ENCODE measurements at places on chromosomes 12 and 14.
A peak's percentile ranks its signal among the peaks of the same experiment; 100 is the strongest.

GRCh38 chr12:98699586-98699985 lies 54.5 kb downstream of the APAF1 start:
- peaks cover 4% of the 10 kb centered on the region for H3K4me1 ChIP-seq
- H3K36me3 ChIP-seq = peaks cover 45% of the 10 kb centered on the region
- H3K27ac ChIP-seq = no peak overlapping the region
- no peaks in the 10 kb centered on the region for H3K27me3 ChIP-seq
- no peak overlapping the region for H3K4me3 ChIP-seq

- no peak overlapping the region for H3K4me3 ChIP-seq
- no peaks in the 10 kb centered on the region for H3K4me1 ChIP-seq
- H3K27ac ChIP-seq = no peak overlapping the region
- no peaks in the 10 kb centered on the region for H3K27me3 ChIP-seq
Measured at GRCh38 chr14:24297190-24297964, 2.2 kb downstream of the DHRS1 start.

DNA sequence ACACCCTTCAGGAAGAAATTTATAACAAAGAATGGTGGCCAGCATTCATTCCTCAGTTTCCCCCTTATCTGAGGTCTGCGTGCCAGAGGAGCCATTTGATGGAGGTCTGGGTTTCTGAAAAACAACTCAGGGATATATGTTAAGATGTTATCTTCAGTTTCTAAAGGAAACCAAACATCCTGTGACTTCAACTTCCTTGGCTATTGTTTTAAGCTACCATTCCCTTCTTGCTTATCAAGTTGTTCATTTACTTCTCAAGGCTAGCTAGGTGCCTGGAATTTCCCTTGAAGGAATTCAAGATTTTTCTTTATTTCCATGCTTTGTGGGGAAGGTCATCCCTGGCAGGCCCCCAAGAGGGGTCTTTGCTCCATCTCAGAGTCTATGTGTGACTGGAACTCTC lies 27.1 kb upstream of the OXA1L start:
- no peaks in the 10 kb centered on the region for H3K36me3 ChIP-seq
- no peak overlapping the region for H3K27ac ChIP-seq
- no peaks in the 10 kb centered on the region for H3K27me3 ChIP-seq
- H3K4me3 ChIP-seq = peak overlapping the region; percentile 47

GRCh38 chr14:72678356-72678755 lies 215.5 kb downstream of the DPF3 start:
- DNase-seq = no peak
- no peaks in the 10 kb centered on the region for H3K36me3 ChIP-seq
- H3K4me1 ChIP-seq = no peaks in the 10 kb centered on the region
- H3K27me3 ChIP-seq = no peaks in the 10 kb centered on the region

- H3K36me3 ChIP-seq = no peaks in the 10 kb centered on the region
- H3K27ac ChIP-seq = no peak overlapping the region
- no peaks in the 10 kb centered on the region for H3K27me3 ChIP-seq
- peaks cover 8% of the 10 kb centered on the region for H3K4me1 ChIP-seq
- DNase-seq = no peak
Measured at GRCh38 chr12:96051756-96052485, 16.5 kb upstream of the LTA4H start.

GRCh38 chr14:31326111-31326510 lies 94.2 kb downstream of the HEATR5A start:
- peaks cover 7% of the 10 kb centered on the region for H3K36me3 ChIP-seq
- no peaks in the 10 kb centered on the region for H3K4me1 ChIP-seq
- H3K27me3 ChIP-seq = no peaks in the 10 kb centered on the region
- H3K27ac ChIP-seq = no peak overlapping the region
- no peak for DNase-seq

DNA sequence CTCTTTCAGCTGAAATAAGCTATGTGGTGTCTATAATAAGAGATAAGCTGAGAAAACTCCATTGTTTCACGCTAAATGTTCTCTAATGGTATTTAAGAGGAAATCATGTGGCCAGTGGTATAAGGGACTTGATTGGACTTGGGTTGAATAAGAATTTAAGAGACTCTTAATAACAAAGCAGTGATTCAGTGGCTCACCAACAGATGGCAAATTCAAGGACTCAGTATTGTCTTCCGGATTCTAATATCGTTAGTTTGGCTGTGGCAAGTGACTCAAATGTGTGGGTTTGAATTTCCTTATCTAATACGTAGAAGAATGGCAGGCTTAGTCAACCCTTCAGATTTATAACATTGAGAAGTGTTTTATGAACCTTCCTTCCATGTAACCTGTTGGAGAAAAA lies 49.1 kb upstream of the KCNH3 start:
- H3K27ac ChIP-seq = no peak overlapping the region
- no peaks in the 10 kb centered on the region for H3K4me1 ChIP-seq
- no peak for DNase-seq
- no peak overlapping the region for H3K4me3 ChIP-seq
- H3K27me3 ChIP-seq = no peaks in the 10 kb centered on the region

DNA sequence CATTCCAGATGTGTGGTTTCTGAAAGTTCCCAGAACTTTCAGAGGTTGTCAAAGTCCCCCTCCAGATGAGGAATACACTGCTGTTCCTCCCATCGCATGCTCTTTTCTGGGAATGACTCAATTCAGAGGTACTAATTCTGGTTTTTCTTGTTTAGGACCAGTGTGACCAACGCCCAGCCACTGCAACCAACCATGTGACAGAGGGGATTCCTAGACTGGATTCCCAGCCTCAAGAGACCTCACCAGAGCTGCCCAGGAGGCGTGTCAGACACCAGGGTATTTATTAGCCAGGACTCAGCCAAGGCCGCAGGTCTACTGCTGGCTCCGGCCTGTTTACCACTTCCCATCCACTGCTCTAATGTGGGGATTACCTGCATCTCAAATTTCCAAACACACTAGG lies 24.2 kb downstream of the TRAFD1 start:
- DNase-seq = peak; percentile 38
- no peaks in the 10 kb centered on the region for H3K4me1 ChIP-seq
- H3K4me3 ChIP-seq = no peak overlapping the region
- no peak overlapping the region for H3K27ac ChIP-seq
- peaks cover 59% of the 10 kb centered on the region for H3K36me3 ChIP-seq

DNA sequence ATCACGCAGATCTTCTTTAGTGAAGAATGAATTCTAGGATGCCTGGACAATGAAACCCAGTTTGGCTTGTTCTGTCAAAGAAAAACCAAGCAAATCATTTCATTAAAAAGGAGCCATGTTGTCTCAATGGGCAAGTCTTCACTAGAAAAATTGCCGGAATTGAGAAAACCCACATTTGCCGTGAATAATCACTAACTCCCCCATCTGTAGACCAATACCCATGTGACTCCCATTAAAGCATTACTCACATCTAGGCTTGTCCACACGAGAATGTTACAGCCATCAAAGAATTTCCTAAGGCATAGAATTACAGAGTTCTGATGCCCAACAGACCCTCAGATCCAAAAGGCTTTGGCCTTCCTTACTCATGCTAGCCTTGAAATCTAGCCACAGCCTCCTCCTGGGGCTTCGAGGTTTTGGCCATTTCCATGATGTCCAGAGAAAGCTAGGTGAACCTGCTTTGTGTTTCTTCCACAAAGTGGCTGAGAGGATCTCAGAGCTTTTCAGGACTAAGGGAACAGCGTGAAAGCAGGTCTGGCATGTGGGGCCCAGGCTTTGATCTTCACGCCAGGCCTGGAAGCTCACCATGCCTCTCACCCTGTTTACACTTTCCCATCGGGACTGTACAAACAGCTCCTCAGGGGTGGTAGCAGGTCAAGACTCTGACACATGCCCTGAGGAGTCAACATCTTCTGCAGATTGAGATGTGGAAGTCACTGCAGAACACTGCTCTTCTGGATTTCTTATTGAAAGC lies 12.1 kb downstream of the SLC7A8 start:
- DNase-seq = peak; percentile 58
- H3K4me1 ChIP-seq = peaks cover 16% of the 10 kb centered on the region
- H3K4me3 ChIP-seq = no peak overlapping the region
- H3K36me3 ChIP-seq = no peaks in the 10 kb centered on the region
- no peak overlapping the region for H3K27ac ChIP-seq

- H3K27me3 ChIP-seq = peaks cover 26% of the 10 kb centered on the region
Measured at GRCh38 chr12:57865084-57865751, 18.7 kb upstream of the CTDSP2 start.

DNA sequence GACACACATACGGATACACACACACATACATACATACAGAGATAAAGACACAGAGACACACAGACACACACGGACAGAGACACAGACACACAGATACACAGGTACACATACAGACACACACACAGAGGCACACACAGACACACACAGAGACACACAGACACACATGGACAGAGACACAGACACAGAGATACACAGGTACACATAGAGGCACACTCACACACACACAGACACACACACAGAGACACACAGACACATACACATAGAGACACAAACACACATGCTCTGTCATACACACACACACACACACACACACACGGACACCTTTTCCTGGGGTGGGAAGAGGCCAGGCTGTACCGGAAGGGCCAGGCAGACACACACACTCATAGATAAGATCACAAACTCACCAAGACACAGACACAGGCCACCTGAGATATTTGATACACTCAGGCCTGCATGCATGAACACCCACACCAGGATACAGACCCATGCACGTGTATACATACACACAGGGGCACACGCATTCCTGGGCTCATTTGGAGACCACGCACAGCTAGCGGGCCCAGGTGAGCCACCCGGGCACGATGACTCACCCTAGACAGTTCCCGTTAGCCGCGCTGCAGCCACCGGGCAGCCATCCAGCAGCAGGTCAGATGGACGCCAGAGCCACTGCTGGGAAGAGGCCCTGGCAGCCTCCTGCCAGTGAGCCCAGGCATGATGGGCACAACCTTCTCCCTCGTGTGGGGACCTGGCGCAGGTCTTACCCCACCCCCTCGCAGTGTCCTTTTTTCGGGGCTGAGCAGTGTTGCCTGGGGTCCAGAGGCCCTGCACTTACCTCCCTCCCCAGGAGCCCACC lies 1.8 kb upstream of the AHNAK2 start:
- peak; percentile 48 for DNase-seq
- H3K36me3 ChIP-seq = no peaks in the 10 kb centered on the region
- peaks cover 36% of the 10 kb centered on the region for H3K27me3 ChIP-seq
- no peak overlapping the region for H3K27ac ChIP-seq
- no peaks in the 10 kb centered on the region for H3K4me1 ChIP-seq

DNA sequence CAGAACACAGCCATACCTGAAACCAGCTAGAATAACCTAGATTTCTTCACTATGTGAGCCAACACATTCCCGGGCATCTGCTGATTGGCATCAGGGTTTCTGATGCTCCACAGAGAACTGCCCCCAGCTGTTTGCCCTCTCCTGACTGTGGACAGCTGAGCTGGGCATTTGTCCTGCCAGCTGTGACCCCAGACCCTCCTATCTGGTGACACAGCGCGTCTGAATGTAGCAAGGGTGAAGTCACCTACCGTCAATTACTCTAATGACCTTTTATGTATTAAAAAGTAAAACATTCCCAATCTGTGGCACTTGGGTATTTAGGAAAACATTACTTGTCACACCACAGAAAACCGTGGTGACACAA lies 29.7 kb upstream of the SFSWAP start:
- H3K4me3 ChIP-seq = no peak overlapping the region
- peaks cover 4% of the 10 kb centered on the region for H3K27me3 ChIP-seq
- H3K4me1 ChIP-seq = no peaks in the 10 kb centered on the region
- H3K27ac ChIP-seq = no peak overlapping the region

DNA sequence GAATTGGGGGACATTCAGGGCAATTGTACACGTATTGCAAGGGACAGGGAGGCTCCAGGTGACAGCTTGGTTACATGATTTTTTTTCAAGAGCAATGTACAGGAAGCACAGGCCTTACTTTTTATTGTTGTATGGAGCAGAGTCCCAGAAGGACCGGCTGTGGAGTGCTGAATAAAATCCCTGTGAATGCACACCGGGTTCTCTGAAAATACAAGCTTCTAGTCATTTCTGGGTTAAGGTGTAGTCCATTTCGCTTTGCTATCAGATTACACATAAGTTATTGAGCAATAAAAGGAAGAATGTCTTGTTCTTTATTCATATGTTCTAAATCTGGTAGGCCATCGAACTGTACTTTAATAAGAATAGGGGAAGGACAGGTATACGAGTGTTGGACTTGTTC lies 52.2 kb downstream of the PDE3A start:
- no peak overlapping the region for H3K4me3 ChIP-seq
- H3K36me3 ChIP-seq = no peaks in the 10 kb centered on the region
- H3K27ac ChIP-seq = no peak overlapping the region
- no peaks in the 10 kb centered on the region for H3K27me3 ChIP-seq
- DNase-seq = no peak

DNA sequence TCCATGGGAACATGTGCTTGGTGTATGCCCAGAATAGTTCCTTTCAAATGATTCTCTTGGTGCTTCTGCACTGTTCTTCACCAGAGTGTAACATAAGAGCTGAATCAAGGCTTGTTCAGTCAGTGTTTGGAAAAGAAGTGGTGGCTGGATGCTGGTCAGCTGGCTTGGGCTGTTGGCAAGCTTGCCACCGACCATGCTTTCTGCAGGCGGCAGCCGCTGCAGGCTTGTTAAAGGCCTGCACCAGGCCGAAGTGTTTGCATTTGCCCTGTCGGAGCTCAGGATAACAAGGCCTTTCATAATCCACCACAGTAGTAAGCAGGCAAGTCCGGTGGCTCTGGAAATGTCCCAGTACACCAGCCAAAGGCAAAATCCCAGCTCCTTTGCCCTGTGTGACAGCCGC lies 26.9 kb downstream of the DAAM1 start:
- no peaks in the 10 kb centered on the region for H3K27me3 ChIP-seq
- peaks cover 8% of the 10 kb centered on the region for H3K4me1 ChIP-seq
- H3K4me3 ChIP-seq = no peak overlapping the region
- no peaks in the 10 kb centered on the region for H3K36me3 ChIP-seq
- DNase-seq = no peak

GRCh38 chr12:124780752-124781685 lies 82.6 kb downstream of the SCARB1 start:
- peaks cover 5% of the 10 kb centered on the region for H3K4me1 ChIP-seq
- H3K4me3 ChIP-seq = no peak overlapping the region
- H3K27me3 ChIP-seq = no peaks in the 10 kb centered on the region
- peaks cover 6% of the 10 kb centered on the region for H3K36me3 ChIP-seq
- DNase-seq = no peak

- DNase-seq = no peak
- H3K4me3 ChIP-seq = no peak overlapping the region
- no peaks in the 10 kb centered on the region for H3K36me3 ChIP-seq
Measured at GRCh38 chr14:62247266-62247665, 485.0 kb downstream of the SNAPC1 start.

DNA sequence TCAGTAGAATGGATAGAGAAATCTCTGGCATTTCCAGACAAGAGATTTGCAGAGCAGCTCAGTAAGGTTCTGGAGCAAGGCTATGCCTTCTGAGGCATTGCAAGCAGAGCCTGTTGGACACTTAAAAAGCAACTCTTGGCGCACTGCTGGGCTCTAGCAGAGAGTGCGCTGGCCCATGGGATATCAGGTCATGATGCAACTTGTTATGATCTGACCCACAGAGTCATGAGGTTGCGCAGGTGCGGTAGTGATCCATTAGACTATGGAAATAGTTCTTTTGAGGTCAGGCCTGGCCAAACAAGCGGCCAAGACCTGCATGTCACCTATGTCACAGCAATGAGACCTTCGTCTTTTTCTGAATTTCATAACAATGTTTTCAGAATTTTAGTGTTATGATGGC lies 168.6 kb downstream of the TMTC3 start:
- DNase-seq = no peak
- peaks cover 62% of the 10 kb centered on the region for H3K27me3 ChIP-seq
- no peak overlapping the region for H3K27ac ChIP-seq
- H3K4me3 ChIP-seq = no peak overlapping the region
- H3K36me3 ChIP-seq = no peaks in the 10 kb centered on the region
- H3K4me1 ChIP-seq = no peaks in the 10 kb centered on the region
